ENCODE measurements at places on chromosomes 16 and 17.

GRCh38 chr16:89410794-89411309, 79.5 kb downstream of the ANKRD11 start:
- DNase-seq, result no peak

GRCh38 chr17:76145231-76146052, 4.4 kb upstream of the FOXJ1 start:
- DNase-seq, result no peak

- no peak for DNase-seq
Observed at GRCh38 chr17:82565551-82565950, 46.0 kb downstream of the FOXK2 start.

DNA sequence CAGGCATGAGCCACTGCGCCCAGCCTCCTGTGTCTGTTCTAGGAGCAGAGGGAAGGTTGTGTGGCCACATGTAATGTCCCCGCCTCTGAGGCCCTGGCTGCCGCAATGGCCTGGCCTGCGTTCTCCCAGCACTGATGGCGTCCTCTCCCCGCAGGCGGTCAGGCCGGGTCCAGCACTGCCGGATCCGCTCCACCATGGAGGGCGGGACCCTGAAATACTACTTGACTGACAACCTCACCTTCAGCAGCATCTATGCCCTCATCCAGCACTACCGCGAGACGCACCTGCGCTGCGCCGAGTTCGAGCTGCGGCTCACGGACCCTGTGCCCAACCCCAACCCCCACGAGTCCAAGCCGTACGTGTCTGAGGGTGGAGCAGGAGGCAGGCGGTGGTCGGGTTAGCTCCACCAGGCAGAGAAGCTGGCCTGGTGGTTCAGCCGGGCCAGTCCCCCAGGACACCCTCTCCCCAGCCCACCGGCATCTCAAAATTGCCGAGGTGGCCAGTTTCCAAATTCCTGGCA, 100.8 kb downstream of the SDR42E1 start:
- no peak for DNase-seq

DNA sequence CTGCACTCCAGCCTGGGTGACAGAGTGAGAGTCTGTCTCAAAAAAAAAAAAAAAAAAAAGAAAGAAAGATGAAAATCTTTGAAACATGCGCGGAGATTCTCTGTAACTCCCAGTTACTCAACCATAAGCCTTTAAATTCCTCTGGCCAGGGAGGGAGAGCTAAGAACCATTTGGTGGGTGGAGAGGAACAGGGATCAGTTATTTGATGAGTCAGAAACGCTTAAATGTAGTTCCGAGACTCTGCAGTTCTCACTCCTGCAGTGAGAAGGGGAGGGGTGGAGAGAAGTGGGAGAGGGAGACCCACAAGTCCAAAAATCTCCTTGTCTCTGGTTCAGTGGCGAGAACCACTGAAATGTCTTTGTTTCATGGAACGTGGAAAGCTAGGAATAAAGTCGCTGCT, 266.7 kb downstream of the SOX9 start:
- no peak for DNase-seq

Measured in neuronal stem cell (in vitro differentiated cells).